ENCODE measurements at places on chromosomes 12 and 14. TPM values are rescaled to one million over a fixed set of nuclear protein-coding genes. Genes with fewer than 3 reads are reported as not detected.

KRT4 gene
- total RNA-seq: not detected

KLHL33 gene
- 0.51 TPM for total RNA-seq

GCH1 gene
- total RNA-seq: 62.7 TPM

SLC35E3 gene
- total RNA-seq: 9.8 TPM

KLRD1 gene
- total RNA-seq: 0.92 TPM

PPM1A gene
- 67.8 TPM for total RNA-seq

FAM181A gene
- total RNA-seq: not detected

DNA sequence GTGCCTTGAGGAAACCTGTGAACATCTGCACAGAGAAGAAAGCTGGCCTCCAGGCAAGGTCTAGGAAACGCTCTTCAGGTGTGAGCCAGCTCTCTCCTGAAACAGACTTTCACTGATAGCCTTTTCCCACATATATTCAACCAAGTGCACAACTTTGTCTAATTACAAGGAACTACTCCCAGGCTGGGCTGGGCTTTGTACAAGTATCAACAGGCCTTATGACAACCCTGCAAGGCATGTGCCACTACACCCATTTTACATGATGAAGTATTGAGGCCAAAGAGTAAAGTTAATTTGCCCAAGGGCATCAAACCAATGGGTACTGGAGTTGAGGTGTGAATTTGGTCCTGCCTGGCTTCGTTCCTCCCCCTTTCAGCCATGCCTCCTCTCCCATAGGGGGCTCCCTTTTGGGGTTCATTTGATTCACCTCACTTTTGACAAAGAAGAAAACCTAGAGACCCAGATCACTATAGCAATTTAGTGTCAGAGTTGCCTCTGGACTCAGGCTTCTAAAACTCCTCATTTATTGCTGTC is 2.1 kb downstream of the CSRP2 start:
- DNase-seq: no peak

DNA sequence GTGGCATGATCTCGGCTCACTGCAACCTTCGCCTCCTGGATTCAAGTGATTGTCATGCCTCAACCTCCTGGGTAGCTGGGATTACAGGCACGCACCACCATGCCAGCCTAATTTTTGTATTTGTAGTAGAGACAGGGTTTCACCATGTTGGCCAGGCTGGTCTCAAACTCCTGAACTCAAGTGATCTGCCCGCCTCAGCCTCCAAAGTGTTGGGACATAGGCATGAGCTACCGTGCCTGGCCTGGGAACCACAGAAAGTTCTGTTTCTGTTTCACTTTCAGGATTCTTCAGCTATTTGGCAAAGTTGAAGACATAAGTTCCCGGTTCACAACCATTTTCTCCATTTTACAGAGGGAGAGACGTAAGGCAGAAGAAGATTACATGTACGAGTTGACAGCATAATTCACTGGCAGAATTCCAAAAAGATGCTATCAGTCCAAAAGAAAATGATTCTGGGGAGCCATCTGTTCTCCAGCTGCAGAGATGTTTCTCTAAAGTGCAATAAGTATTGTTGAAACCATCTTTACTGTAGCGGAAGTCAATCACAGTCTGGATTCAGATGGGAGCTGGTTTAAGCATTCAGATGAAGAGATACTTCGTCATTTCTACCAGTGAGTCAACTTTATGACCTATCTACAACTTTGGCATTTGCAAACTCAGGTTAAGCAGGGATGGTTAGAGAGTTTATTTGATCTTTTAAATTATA is 8.1 kb upstream of the RNF34 start:
- DNase-seq: no peak

GRCh38 chr14:99330316-99331240 is 58.6 kb upstream of the BCL11B start:
- no peak for DNase-seq

GRCh38 chr14:81122326-81122725 is 98.4 kb downstream of the GTF2A1 start:
- DNase-seq: no peak

- no peak for DNase-seq
Measured at GRCh38 chr14:77667331-77667730, 40.5 kb downstream of the ALKBH1 start.

- no peak for DNase-seq
Measured at GRCh38 chr12:131217024-131217586, 263.4 kb downstream of the ADGRD1 start.

DNA sequence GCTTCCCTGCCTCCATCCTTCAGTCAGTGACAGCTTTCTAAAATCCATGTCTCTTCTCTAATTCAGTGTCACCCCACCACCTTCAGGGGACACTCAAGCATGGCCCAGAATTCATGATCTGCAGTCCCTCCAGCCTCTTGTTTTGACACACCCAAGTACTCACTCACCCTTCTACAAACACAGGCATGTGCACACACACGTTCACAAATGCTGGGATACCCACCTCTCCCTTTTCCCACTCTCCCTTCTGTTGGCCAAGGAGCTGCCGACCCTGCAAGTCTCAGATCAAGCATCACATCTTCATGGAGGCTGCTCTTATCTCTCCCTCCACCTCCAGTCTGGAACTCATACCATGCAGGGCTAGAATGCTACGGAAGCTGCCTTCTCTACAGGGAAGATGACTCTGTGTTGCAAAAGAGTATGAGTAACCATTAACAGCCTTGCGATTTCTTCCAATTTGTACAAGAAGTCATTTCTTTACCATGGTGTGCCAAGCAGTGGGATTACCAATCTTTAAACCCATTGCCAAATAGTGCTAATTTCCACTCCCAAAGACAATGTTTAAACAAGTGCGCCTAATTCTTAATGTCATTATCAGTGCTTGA is 196.1 kb downstream of the BCL11B start:
- no peak for DNase-seq

GRCh38 chr14:95370076-95370475 is 50.4 kb upstream of the CLMN start:
- DNase-seq: no peak

DNA sequence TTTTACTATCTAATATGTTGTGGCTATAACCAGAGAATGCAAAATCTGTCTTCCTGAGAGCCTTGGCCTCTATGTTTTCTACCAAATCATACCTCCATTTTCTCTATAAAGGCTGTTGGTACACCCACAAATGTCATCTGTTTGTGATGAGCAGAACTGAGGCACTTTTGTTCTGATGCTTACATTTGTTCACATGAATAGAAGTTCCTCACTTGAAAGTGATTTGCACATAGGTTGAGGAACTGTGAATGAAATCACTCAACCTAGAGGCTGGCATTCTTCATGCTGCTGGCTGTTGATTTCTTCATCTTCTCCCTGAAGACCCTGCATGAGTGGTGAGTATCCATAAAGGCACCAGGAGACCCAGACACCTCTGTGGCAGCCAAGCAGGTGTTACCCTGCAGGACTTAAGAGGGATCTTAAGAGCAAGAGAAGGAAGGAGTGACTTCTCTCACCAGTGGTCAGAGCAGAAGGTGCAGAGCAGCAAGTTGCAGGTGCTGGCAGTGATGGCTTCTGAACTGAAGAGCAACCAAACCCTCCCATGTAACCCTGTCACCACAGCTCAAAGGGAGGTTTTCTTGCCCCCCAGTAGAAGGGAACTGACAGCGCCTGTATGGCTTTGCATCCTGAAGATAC is 110.3 kb downstream of the HMGA2 start:
- no peak for DNase-seq

DNA sequence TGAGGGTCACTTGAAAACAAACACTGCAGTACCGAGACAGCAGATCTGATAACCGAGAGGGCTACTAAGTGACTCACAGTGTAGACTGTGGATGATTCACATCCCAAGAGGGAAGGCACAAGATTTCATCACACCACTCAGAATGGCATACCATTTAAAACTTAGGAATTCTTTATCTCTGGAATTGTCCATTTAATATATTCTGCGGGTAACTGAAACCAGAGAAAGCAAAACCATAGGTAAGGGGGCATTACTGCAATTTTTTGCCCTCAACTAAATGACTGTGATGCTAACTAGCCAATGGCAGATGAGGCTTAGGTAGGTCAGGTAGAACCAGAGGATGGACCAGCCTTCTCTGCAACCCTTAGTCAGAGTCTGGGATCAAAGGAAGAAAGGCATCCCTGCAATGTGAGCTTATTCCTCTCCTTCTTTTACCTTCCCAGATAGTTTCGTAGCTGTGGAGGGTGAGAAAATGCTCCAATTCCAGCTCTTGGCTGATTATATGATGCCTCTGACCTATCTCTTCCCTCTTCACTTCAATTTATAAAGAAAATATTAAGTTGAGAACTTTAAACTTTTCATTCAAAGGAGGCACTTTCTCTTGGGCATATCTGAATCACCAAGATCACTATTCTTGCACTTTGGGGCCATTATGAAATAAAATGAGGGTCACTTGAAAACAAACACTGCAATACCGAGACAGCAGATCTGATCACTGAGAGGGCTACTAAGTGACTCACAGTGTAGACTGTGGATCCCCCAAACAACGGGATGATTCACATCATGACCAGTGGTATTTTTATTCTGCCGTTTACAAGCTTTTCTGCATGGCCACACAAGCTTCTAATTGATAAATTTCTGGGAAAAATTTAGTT is 6.8 kb downstream of the ART4 start:
- no peak for DNase-seq

DNA sequence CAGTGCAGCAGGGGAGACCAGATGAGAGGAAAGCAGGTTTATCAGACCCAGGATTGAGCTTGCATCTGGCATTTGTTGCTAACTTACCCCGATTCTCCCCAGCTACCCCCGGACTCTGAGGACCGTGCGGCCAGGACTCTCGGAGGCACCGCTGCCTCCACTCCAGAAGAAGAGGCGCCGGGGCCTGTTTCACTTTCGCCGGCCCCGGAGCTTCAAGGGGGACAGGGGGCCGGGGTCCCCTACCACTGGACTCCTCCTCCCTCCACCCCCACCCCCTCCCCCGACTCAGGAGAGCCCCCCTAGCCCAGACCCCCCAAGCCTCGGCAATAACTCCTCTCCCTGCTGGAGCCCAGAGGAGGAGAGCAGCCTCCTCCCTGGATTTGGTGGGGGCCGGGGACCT is 6.5 kb upstream of the CPNE6 start:
- no peak for DNase-seq

- DNase-seq: no peak
Measured at GRCh38 chr14:47485421-47485820, 190.0 kb downstream of the MDGA2 start.

GRCh38 chr12:45235087-45236025 is 19.5 kb downstream of the ANO6 start:
- DNase-seq: no peak

DNA sequence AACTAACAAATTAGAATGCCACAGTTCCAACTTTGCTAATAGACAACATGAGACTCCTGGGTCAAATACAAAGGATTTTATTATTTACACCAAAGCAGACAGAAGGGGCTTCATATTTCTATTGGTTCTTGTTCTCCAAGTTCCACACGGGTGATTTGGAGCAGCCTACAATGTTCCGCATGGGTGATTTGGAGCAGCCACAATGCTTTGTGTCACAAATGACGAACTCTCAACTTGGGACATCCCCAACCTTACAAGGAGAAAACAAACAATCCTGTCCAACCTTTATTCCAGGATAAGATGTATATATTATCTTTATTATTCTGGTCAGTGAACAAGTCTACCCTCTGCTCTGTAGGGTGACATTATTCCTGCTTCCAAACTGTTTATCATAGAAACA is 694.3 kb upstream of the MGAT4C start:
- DNase-seq: no peak

GRCh38 chr14:90140298-90140955 is 78.6 kb downstream of the KCNK13 start:
- DNase-seq: no peak

- no peak for DNase-seq
Measured at GRCh38 chr12:20557096-20557495, 138.0 kb upstream of the SLCO1C1 start.

GRCh38 chr12:92431146-92431545 is 271.6 kb upstream of the PLEKHG7 start:
- DNase-seq: no peak

DNA sequence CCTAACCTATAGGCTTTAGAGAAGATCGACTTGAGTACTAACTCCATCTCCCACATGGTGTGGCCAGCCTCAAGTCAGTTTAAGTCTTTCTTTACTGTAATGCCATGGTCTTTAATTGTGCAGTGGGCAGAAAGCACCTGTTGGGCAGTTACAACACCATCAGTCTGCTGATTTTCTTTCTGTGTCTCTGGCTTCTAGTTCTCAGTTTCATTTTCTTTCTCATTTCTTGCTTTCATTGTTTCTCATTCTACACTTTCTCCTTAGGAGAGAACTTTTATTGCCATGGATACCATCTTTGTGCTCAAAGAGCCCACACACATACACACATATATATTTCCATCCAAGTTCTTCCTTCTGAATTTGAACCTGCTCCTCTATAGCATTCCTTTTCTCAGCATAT is 96.1 kb upstream of the SLC16A7 start:
- no peak for DNase-seq

- no peak for DNase-seq
Measured at GRCh38 chr12:116358536-116358892, 81.0 kb upstream of the MED13L start.

DNA sequence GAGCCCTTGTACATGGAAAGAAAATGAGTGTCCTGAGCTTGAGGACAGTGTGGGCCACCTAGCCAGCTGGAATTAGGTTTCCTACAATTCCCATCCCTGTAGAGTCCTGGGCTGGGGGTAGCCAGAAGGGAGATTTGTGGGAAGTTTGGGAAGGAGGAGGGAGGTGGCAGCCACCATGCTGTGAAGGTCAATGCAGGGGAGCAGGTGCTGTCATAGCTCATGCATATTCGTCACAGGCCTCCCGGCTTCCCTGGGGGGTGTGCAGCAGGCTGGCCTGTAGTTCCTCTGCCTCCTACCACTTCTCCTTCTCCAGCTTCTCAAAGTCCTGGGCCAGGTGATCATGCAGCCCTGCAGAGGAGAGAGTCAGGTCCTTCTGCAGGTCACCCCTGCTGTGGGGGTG is 121.3 kb downstream of the TBX3 start:
- no peak for DNase-seq

DNA sequence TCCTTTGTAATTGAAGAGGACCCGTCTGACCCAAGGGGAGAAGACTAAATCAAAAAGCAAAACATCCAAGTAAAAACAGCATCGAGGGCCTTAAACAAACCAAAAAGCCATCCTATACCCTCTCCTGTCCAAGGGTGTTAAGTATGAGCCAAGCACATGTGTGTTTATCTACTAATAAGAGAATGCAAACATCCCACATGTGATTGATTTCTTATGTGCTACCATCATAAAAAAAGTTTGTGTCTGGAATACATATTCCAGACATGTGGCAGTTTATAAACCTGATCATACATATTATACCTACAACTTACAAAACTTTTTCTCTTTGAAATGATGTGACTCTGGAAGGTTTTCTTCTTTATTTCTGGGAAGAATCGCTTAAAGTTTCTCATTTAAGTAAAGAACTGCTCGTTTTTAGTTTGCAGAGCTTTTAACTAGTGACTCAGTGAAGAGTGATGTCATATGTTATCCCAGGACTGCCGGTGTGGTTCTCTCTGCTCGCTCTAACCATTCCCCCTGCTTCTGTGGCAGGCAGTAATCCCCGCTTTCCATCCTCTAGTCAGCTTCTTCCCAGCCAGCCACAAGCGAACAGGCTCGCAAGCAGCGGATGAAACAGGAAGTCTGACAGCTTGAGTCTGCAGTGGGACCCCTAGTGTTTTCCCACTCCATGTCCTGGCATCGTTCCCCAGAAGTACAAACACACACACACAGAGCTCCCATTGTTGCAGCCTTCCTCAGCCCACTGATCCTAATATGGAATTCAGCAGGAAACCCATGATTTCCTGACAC is 431 bp upstream of the RHOJ start:
- no peak for DNase-seq

Measured in naive thymus-derived CD4-positive, alpha-beta T cell (primary cell).